H1 (cell line): ENCODE measurements at places on chromosomes 1 and 21.

GRCh38 chr1:178047403-178048093, 46.4 kb upstream of the RASAL2 start:
- DNase-seq, result no peak

DNA sequence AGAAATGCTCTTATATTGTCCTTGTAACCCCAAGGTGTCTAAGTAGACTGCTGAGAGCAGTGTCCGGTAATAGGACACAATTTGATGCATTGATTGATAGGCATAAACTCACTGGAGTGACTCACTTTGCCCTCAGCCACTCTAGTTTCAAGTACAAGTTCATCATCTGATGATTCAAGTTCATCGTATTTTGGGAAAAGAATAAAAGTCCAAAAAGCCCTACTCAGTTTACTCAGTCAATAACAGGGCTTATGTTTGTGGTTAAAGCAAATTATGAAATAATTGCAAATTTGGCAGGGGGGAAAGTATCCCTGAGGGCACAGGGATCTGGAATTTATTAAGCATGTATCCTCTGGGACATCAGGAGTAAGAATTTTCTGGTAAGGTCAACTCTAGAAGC, 7.6 kb upstream of the ATF3 start:
- DNase-seq, result no peak

DNA sequence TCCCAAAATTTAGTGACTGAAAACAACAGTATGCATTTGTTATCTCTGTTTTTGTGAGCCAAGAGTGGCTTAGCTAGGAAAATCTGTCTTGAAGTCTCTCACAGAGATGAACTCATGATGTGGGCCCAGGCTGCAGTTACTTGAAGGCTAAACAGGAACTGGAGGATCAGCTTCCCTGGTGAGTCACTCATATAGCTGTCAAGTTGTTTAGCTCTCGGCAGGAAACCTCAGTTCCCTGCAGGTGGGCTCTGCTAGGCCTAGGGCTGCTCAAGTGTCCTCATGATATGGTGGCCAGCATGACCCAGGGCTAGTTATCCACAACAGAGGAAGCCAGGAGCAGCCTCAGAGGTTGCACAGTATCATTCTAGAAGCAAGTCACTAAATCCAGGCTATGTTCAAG, 30.2 kb upstream of the DDX59 start:
- no peak for DNase-seq

GRCh38 chr1:228099331-228099732, 3.8 kb downstream of the C1orf35 start:
- no peak for DNase-seq

DNA sequence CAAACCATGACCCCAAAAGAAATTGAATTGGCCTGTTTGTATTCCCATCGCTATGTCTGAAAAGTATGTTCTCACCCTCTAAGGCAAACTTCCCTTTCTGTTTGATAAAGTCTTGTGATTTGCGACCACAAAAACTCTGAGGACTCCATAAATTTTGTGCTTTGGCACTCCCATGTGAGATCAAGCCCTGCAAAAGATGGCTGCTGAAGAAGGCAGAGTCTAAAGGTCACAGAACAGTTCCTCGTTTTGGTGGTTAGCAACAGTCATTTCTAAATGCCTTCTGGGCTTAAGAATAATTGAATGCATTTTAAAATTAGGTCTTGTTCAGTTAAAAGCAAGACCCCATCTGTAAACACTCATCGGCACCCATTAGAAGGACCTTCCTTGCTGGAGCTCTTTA, 441.6 kb downstream of the OMA1 start:
- no peak for DNase-seq

DNA sequence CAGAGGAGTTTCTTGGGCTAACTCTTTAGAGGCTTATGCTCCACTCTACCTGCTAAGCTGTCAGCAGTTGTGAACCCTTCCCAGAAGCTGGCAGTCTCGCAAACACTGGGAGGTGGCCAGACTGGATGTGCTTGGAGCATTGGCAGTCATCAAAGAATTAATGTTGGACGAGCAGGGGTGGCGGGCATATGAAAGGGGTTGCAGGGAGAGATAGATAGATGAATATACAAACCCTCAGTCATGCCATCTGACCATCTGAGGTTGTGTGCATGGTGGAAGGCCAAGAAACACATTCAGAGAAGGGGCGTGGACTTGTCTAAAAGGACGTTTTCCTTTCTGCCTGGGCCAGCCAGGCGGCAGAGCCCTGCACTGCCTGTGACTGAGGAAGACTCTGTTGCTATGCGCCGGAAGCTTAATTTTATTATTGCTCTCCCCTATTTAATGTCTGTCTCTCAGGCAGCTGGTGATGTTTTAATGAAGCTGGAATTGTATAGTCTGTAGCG, 164.4 kb downstream of the PBX1 start:
- no peak for DNase-seq

DNA sequence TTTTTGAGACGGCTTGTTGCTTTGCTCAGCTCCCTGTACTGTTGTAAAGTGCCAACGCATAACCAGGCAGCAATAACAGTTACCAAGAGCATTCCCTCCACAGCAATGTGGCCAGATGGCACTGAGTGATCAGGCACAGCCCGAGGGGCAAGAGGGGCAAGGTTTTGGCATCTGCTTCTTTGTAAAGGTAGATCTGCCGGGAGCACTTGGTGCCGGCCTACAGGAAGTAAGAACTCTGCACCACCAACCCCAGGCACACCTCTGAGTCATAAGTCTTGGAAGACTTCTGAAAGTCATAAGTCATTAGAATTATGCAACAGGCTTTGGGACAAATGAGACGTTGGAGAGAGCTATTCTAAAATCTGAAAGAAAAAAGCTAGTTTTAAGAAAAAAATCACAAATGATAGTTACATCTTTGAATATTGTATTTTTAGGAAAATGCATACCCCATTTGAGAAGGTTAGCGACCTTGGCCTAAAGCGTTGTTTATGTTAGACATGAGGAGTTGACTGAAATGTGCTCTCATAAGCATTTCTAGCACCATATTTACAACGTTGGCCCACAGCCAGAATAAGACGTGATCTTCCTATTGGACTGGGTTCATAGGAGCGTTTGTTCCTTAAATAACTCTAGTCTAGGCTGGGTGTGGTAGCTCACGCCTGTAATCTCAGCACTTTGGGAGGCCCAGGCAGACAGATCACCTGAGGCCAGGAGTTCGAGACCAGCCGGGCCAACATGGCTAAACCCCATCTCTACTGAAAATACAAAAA, 37.7 kb upstream of the MAP10 start:
- no peak for DNase-seq

DNA sequence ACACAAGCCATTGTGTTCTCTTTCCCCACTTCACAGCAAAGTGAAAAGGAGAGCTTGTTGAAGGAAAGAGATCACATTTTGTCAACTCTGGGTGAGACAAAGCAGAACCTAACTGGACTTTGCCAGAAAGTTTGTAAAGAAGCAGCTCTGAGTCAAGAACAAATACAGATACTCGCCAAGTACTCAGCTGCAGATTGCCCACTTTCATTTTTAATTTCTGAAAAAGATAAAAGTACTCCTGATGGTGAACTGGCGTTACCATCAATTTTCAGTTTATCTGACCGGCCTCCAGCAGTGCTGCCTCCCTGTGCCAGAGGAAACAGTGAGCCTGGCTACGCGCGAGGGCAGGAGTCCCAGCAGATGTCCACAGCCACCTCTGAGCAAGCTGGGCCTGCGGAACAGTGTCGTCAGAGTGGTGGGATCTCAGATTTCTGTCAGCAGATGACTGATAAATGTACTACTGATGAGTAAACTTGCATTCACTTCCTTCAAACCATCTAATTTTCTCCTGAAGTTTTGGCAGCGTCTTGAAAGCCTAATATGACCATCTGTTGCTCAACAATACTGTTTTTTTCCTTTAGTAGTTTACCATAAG, 43.7 kb downstream of the BACH1 start:
- no peak for DNase-seq

DNA sequence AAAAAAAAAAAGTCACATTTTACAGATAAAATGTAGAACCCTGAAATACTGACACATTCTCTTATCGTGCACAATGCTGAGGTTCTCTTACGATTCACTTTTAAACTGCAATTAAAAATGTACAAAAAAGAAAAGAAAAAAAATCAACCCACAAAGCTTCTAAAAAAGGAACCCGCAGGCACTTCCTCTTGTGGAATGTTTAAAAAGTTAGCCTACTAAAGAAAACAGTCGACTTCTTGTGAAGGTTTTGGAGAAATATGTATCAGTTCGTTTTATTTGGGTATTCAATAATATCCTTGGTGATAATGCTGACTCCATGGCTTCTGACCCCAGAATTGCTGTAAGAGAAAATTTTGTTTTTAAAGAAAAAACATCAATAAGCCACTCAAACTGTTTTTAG, 10.2 kb downstream of the HNRNPU start:
- DNase-seq, result no peak

- DNase-seq, result no peak
Observed at GRCh38 chr1:186772228-186772627, 56.5 kb upstream of the PLA2G4A start.

DNA sequence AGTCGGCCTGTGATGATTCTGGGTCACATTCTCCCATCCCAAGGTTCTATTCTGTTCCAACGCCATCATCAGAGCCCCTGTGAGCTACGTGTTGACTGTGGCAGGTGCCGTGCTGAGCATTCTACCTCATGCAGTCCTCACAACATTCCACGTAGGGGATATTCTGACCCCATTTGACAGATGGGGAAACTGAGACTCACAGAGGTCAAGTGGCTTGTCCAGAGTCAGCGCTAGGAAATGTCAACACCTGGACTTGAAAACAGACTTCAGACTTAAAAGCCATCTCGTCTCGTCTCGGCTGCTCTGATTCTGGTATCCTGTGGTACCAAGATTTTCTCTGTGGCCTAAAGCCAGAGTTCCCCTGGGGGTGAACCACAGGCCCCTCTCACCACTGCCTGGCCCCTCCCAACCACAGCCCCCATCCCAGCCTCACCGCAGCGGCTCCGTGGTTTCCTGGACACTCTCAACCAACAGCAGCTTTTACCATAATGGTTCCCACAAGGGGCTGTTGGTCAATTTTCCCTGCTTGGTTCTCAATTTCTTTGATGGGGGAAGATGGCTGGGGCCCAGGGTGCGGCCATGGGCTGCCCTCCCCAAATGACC, 39.6 kb downstream of the SDC3 start:
- DNase-seq, result no peak

DNA sequence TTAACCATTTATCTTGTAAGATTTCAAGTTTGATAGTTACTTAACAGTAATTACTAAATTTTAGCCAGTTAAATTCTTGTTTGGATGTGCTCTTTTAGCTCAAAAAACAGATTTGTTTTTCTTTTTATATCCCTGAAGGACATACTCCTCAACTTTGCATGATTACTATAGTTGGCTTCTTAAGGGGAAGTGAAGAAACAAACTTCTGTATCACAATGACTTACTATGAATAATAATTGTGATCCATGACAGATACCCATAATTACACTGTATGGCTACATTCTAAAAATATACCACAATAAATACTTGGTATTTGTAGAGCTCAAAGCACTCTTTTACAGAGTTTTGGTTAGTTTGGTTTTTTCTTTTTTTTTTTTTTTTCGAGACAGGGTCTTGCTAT, 55.8 kb downstream of the IARS2 start:
- no peak for DNase-seq

- no peak for DNase-seq
Observed at GRCh38 chr1:62386351-62387121, 50.3 kb upstream of the USP1 start.
